GOT3 (cell line): ENCODE measurements at places on chromosomes 1 and 21.

DNA sequence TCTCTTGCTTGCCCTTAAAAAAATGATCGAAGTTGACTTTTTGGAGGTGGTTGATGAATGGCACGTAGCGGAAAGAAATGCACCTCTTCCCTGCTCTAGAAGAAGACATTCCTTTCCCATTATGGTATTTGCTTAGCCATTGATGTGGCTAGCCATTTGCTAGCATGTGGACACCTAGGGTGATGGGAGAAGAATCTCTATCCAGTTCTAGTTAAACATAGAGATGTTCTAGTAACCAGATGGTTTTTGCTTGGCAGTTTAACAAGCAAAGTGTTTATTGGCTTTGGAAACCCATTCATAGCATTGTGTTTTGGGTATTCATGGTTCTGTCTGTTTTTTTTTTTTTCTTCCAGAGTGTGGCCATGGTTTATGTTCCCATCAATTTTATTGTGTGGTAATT is 78.9 kb downstream of the KCNJ6 start:
- DNase-seq: no peak

DNA sequence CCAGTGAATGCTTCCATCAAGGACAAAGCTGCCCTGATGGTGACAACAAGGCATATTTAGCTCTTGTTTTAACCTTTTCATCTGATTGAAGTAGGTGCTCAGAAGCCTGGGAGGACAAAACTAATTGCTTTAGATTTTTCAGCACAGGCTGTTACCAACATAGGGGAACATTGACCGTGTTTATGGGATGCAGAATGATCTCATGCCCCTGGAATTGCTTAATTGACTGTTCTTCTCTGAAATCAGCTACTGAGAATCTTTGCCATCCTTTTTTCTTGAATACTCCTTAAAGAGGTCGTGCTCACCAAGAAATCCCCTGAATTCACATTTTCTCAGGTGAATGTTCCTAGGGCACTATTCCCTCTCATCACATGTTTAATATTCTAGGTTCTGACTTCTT is 95.9 kb upstream of the CCDC190 start:
- DNase-seq: no peak

GRCh38 chr1:226889616-226890330 is 19.4 kb downstream of the PSEN2 start:
- DNase-seq: no peak

DNA sequence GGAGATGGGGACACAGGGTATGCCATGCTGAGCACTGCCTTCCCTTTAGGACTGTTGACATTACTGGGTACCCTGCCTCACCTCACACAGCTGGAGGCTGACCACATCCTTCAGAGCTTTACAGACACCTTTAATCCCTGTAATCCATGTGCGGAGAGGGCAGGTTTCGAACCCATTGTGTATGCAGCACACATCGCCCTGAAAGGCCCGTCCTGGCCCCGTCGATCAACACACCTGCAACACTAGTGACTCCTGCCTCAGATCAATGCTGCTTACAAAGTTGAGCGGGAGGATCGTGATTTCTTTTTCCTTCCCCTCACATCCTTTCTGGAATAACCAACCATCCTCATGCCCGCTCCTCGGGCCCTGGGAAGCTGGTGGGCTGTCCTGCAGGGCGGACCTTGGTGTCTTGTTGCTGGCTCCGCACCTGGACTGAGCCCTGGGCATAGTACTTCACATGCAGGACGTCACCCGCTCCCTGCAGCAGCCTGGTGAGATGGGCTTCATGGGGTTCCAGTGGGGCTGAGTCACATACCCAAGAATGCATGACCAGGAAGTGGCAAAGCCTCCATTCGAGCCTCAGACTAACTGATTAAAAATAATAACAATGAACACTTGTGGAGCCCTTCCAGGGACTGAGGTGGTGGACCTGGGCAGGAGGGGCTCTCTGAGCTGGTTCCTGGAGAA is 403.6 kb downstream of the PTPRU start:
- DNase-seq: no peak

GRCh38 chr21:45641480-45642035 is 2.0 kb upstream of the PCBP3 start:
- DNase-seq: no peak

DNA sequence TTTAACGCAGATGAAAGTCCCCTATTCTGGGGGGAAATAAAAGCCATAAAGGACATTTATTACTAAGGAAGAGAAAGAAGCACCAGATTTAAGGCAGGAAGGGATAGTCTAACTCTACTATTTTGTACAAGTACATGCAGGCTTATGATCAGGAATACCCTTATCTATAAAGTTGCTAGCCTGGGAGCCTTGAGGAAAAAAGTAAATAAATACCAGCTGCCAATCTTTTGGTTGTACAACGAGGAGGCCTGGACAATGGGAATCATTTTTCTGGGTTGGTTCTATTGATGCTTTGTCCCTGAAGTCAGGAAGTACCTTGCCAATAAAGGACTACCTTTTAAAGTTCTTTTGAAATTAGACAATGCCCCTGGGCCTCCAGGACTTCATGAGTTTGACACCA is 367.8 kb downstream of the LMO4 start:
- DNase-seq: no peak

- DNase-seq: no peak
Measured at GRCh38 chr1:19313636-19313959, 1.5 kb downstream of the SLC66A1 start.
